Activated CD4-positive, alpha-beta memory T cell treated with anti-CD3 and anti-CD28 coated beads for 36 hours (primary cell): ENCODE measurements at places on chromosomes 2 and 18. TPM values are rescaled to one million over a fixed set of nuclear protein-coding genes. Genes with fewer than 3 reads are reported as not detected.

DNA sequence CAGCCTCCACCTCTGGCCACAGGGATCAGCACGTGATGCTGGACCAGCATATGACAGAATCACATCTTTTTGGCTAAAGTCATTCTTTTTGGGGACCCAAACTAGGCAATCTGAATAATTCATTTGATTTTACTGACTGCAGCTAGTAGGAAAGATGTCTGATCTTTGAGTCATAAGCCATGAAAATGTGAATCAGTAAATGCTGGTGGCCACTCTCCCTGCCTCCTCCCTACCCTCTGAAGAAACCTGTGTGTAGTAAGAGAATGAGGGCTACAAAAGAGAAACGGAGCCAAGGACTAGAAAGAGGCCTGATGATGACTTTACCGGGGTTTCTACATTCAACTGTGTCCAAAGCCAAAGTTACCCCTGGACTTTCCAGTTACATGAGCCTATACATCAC is 10.1 kb upstream of the LRPPRC start:
- peaks cover 9% of the 10 kb centered on the region for H3K4me1 ChIP-seq
- H3K27ac ChIP-seq: no peak overlapping the region
- no peaks in the 10 kb centered on the region for H3K36me3 ChIP-seq
- no peak for DNase-seq
- H3K27me3 ChIP-seq: peaks cover 2% of the 10 kb centered on the region

- no peaks in the 10 kb centered on the region for H3K27me3 ChIP-seq
- H3K27ac ChIP-seq: no peak overlapping the region
- H3K4me3 ChIP-seq: no peak overlapping the region
- DNase-seq: no peak
Measured at GRCh38 chr18:13620206-13620672, 106.1 kb downstream of the FAM210A start.

DNA sequence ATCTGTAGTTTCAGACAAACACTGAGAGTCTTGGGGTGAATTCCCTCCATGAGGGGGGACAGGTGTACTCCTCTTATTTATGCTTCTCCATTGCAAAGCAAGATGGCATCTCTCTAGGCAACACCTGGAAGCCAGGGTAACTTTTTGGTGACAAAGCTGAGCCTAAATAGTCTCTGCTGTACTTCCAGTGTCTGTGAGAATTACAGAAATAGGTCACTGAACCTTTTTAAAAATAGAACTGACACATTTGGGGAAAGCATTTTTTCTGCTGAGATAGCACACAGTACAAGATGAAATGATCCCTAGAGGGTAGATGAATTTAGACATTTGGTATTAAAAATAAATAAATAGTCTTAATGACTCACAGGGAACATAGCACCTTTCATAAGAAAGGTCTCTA is 71.7 kb upstream of the SP3 start:
- no peak for DNase-seq
- no peak overlapping the region for H3K27ac ChIP-seq
- H3K4me1 ChIP-seq: peaks cover 17% of the 10 kb centered on the region
- H3K27me3 ChIP-seq: peaks cover 7% of the 10 kb centered on the region
- no peak overlapping the region for H3K4me3 ChIP-seq

- DNase-seq: no peak
- H3K36me3 ChIP-seq: no peaks in the 10 kb centered on the region
- H3K4me1 ChIP-seq: no peaks in the 10 kb centered on the region
- no peak overlapping the region for H3K27ac ChIP-seq
- H3K27me3 ChIP-seq: peaks cover 10% of the 10 kb centered on the region
Measured at GRCh38 chr2:29733213-29733612, 188.2 kb downstream of the ALK start.

DNA sequence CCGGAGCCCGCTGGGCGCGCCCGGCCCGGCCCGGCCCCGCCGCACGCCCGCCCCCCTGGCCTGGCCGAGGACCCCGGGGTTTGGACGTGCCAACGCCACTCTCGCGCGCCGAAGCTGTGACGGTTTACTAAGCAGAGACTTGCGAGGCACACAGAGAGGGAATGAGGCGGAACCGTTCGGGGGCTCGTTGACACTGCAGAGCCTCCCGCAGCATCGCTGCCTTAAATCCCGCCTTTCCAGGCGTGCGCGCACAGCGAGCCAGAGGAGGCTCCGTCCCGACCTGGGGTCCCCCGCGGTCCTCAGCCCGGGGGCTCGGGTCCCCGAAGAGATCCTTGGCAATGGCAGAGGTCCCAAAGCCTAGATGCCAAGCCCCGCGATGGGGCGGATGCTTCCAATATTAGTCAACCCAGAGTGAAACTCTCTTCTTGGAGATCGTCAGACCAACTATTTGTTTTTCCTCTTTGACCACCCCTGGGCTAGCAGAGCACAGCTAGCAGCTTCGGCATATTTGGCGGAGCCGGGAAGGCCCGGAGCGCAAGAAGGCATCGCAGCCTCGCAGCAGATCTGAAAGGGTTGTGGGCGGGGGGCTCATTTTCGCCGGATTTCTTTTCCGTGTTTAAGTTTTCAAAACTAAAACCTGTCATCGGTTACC is at the start of gene ZNF385B:
Gene ZNF385B, minus strand, starts transcription at position 197 of the 652 bp plus-strand sequence.
- peak within 1 kb of the TSS; percentile 17 for H3K4me3 ChIP-seq
- no peaks in the 10 kb centered on the region for H3K36me3 ChIP-seq
- peaks cover 14% of the 10 kb centered on the region for H3K4me1 ChIP-seq
- peaks cover 46% of the 10 kb centered on the region for H3K27me3 ChIP-seq
- no peak for DNase-seq

- no peak overlapping the region for H3K27ac ChIP-seq
- H3K4me1 ChIP-seq: no peaks in the 10 kb centered on the region
- no peaks in the 10 kb centered on the region for H3K27me3 ChIP-seq
Measured at GRCh38 chr2:70489165-70489564, 64.5 kb downstream of the TGFA start.

DNA sequence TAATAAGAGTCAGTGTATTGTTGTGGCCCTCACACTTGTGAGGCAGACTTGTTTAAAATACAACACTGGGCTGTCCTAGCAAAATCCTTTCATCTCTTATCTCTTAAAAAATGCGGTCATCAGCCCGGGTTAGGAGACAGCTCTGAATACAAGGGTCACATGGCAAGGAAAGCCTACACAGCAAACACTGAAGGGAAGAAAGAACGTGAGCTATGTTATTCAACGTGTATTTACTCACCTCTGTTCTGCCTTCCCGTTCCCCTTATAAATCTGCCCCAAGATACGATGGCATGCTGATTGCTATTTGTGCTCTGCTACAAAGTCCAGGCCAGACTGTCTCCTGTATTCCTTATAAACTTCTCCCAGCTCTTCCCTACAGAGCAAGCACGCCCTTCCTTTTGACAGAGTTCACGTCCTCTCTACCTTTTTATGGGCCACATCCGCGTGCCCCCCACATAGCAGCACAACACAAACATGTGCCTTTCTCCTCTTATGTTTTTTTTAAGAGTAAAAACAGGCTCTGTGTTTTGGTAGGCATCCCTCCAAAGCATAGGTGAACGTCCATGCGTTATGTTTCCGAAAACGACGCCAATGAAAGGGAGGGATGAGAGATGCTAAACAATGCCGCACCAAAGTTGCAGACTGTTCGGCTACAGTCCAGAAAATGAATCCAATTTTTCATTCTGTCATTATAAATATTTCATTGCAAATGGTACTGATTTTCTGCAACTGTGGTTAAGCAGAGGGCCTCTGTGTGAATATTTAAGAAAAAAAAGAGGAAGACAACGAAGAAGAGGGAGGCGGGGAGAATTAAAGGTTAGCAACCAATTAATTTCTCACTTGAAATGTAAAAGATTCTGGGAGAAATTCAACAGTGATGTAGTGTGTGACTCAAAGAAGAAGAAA is 274.7 kb downstream of the ZNF521 start:
- H3K27ac ChIP-seq: no peak overlapping the region
- no peaks in the 10 kb centered on the region for H3K27me3 ChIP-seq
- H3K4me1 ChIP-seq: no peaks in the 10 kb centered on the region
- no peaks in the 10 kb centered on the region for H3K36me3 ChIP-seq

DNA sequence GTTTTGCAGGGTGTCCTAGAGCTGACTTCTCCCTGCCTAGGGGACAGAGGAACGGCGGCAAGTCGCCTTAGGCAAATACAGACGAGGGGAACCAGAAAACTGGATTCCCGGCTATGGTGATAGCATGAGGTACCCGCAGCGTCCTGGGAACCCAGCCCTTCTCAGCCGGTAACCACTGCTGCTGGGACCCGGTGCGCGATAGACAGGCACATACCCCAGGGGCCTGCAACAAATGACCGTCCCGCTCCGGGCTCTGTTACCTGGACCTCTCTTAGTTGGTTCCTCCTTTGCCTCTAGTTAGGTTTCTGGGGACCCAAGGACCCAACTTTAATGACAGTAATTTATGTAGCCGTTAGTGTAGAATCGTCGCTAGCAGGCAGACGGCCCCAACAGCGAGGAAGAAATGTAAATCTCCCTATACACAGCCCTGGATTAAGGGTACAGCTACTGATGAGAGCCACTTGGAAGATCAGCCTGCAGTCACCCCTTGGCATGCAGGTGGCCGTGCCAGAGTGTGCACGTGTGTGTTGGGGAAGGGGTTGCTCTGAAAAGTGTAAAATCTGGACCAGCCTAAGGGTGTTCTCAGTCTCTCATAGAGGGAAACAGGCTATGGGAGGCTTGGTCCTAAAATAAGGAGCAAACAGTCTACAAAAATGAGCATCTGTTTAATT is 819 bp upstream of the SERPINE2 start:
- no peak for DNase-seq
- peaks cover 12% of the 10 kb centered on the region for H3K4me1 ChIP-seq
- H3K27ac ChIP-seq: no peak overlapping the region
- H3K4me3 ChIP-seq: peak overlapping the region; percentile 64

- H3K4me3 ChIP-seq: no peak overlapping the region
- no peaks in the 10 kb centered on the region for H3K36me3 ChIP-seq
- no peaks in the 10 kb centered on the region for H3K27me3 ChIP-seq
- peaks cover 12% of the 10 kb centered on the region for H3K4me1 ChIP-seq
- no peak for DNase-seq
- H3K27ac ChIP-seq: no peak overlapping the region
Measured at GRCh38 chr2:12050396-12050795, 304.0 kb downstream of the LPIN1 start.

DNA sequence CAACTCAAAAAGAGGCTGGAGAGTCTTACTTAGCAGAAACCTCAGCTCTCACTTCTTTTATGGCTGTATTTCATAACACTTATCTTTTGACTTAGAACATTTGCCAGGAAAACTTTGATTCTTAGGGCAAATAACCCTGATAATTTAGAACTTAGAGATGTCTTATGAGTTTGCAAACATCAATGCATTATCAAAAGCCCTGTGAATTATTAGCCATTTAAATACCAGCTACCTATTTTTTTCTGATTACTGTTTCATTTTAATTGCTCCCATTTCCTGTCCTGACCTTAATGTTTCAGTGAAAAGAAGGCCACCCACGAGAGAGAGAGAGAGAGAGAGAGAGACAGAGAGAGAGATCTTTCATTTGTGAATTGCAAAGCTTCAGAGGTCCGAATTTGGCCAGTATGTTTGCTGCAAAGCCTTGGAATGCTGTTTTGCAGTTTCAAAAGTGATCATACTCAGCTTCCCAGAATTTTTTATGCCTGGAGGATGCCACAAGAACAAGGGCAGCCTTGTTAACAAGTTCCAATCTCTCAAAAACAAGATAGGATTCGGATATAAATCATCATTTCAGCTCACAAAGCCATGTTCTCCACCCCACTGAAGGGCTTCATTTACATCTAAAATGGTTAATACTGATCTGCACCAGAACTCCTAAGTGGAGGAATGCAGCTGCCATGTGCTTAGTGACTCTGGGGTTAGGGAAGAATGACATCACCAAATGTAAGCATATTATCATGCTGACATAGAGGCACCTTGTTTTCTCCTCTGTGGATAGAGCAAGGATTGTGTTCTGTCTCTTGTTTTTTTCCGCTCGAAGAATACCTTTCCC is 478.2 kb downstream of the ARHGAP15 start:
- H3K4me3 ChIP-seq: no peak overlapping the region
- DNase-seq: no peak
- H3K27me3 ChIP-seq: no peaks in the 10 kb centered on the region
- no peak overlapping the region for H3K27ac ChIP-seq

DNA sequence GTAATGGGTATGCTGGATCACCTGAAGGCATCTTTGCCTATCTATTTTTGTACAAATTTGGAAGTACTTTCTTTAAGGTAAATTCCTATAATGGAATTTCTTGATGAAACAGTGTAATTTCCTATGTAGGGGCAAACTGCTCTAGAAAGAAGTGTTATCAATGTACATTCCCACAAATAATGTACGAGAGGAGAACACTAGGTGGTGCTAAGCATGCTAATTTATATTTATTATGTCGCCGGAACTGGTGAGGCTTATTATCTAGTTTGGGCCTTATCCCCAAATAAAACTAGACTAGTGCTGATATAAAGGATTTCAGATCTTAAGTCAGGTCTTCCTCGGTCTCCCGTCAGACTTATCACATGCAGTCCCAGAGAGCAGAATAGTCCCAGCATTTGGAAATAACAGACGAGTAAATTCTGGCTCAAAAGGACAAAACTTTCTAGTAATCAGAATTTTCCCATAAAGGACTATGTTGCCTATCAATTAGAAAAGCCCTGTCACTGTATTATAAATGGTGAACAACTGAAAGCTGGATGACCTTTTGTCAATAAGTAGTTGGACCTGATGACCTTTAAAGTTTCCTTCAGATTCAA is 86.9 kb upstream of the RBBP8 start:
- no peaks in the 10 kb centered on the region for H3K36me3 ChIP-seq
- H3K4me3 ChIP-seq: no peak overlapping the region
- H3K27ac ChIP-seq: no peak overlapping the region
- peaks cover 3% of the 10 kb centered on the region for H3K27me3 ChIP-seq
- no peak for DNase-seq
- no peaks in the 10 kb centered on the region for H3K4me1 ChIP-seq

DNA sequence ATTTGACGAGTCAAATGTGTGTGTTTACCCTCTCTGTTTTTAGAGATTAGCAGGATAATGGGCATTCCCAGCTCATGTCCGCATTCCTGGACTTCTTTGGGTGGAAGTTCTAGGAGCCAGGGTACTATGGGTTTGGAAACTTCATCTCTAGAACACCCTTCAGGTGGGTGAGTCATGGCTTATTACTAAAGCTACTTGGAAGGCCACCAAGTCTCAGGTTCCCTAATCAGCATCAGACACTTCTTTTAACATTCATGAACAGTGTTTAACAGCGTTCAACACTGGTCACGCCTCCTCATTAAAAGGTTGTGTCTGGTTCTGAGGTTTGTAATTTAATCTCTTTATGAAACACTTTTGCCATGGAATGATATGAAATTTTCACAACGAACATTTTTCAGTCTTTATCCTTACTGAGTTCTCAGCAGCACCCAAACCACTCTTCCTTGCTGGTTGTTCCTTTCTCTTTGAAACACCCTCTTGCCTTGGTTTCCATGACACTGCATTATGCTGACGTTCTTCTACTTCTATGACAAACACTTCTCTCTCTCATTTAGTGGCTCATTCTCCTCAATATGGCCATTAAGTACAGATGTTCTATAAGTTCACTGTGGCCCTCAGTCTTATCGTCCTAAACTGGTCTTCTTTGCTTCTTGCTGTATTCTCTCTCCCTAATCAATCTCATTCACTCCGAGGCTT is 49.3 kb downstream of the MMADHC start:
- no peaks in the 10 kb centered on the region for H3K27me3 ChIP-seq
- peaks cover 12% of the 10 kb centered on the region for H3K4me1 ChIP-seq
- H3K36me3 ChIP-seq: no peaks in the 10 kb centered on the region
- no peak overlapping the region for H3K4me3 ChIP-seq

CHN1 gene
- 3.8 TPM for total RNA-seq

SLC16A14 gene
- total RNA-seq: 1.1 TPM

GKN1 gene
- not detected for total RNA-seq

ANKRD23 gene
- total RNA-seq: 7.6 TPM

VWA3B gene
- not detected for total RNA-seq

MATN3 gene
- not detected for total RNA-seq
